ENCODE measurements at places on chromosomes 6 and 20.

GRCh38 chr6:47221565-47221964 lies 88.1 kb downstream of the TNFRSF21 start:
- DNase-seq = no peak

GRCh38 chr6:40671694-40672050 lies 84.5 kb upstream of the LRFN2 start:
- no peak for DNase-seq

- peak; percentile 92 for DNase-seq
These were observed 218.6 kb upstream of the ZFP64 start for GRCh38 chr20:52410182-52410647.

DNA sequence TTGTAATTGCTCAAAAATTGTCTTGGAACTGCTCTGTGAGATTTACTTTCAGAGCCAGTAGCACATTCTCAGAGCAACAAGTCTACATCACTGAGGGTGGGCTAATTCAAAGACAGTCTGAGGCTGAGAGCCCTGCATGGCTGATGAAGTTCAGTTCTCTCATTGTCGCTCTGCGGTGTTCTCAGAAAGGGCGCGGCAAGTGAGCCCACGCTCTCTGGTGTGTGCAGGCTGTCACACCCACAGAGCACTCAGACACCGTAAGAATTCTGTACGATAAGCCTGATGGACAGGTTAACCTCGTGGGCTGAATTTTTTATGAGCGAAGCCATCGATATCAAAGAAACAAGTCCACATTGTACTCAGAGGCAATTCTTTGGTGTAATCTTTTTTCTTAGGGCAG lies 557.8 kb downstream of the HACE1 start:
- no peak for DNase-seq

DNA sequence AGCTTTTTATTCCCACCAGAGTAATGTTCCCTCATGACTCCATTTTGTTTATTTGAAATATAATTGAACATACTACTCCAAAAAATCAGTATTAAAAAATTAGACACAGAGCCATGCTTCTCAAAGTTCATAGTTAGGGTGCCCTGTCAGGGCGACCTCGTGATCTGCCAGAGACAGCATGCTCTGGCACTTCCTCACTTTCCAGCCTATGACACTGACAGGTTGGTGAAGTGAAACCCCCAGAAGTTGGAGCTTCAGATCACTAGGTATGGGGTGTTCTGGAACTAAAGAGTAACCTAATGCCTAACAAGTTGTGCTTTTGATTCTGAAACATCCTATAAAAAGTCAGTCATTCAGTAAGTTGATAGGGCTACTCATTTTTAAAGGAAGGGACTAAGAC lies 93.0 kb downstream of the TBC1D7 start:
- DNase-seq = no peak

- peak; percentile 93 for DNase-seq
These were observed 378.9 kb upstream of the CITED2 start for GRCh38 chr6:139753198-139753861.

DNA sequence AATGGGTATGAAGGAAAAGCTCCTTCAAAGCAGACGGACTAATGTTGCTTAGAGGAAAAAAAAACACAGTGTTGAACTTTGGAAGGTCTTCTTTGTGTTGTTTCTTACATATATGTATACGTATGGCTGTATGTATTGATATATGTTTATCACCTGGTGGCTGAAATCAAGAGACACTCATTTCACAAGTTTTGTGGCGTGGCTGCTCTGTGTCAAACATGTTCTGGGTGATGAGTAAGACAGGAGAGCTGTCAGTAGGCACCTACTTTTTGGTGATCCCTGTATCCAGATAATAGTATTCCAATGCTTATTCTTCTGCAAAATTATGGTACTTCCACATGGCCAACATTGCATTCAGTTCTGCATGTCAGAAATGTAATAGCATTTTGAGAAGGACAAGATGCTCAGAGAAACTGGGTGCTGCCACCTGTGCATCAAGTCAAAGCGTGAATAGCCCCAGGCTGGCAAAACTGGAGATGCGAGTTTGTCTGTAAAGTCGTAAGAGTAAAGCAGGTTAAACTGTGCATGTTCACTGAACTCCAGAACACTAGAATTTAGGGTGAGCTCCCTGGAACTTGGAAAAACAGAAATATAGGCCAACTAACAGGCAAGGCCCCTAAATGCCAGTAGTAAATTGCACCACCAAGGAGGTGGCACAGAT lies 67.9 kb downstream of the ARMC2 start:
- no peak for DNase-seq

DNA sequence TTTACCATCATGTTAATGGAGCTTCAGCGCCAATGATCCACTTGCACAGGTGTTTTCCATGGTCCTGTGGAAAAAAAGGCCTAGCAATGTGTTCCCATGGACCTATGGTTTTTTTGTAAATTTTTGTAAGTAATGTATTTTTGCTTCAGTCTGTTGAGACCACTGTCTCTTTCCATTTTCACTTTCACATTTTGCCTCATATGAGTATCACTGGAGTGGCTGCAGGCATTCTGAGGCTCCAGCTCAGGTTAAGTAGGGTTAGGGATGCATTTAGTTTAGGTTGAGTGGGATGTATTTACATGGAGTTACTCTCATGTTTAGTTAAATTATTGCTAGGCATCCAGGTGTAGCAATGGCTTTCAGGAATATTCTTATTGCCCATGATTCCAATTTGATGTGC lies 19.2 kb upstream of the LMBRD1 start:
- DNase-seq = no peak

DNA sequence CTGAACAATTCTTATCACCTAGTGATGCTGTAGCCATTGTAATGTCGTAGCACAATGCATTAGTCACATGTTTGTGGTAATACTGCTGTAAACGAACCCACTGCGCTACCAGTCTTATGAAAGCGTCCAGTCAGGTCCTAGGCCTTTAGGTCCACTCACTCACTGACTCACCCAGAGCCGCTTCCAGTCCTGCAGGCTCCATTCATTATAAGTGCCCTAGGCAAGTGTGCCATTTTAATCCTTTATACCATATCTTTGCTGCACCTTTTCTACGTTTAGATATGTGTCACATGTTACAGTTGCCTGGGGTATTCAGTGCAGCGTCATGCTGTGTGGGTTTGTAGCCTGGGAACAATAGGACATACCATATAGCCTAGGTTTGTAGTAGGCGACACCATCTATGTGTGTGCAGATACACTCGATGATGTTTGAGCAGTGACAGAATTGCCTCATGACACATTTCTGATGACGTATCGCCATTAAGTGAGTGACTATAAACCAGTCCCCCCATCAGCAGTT lies 15.4 kb downstream of the IGF2R start:
- no peak for DNase-seq

- no peak for DNase-seq
These were observed 588 bp upstream of the NCOA3 start for GRCh38 chr20:47501116-47501481.

DNA sequence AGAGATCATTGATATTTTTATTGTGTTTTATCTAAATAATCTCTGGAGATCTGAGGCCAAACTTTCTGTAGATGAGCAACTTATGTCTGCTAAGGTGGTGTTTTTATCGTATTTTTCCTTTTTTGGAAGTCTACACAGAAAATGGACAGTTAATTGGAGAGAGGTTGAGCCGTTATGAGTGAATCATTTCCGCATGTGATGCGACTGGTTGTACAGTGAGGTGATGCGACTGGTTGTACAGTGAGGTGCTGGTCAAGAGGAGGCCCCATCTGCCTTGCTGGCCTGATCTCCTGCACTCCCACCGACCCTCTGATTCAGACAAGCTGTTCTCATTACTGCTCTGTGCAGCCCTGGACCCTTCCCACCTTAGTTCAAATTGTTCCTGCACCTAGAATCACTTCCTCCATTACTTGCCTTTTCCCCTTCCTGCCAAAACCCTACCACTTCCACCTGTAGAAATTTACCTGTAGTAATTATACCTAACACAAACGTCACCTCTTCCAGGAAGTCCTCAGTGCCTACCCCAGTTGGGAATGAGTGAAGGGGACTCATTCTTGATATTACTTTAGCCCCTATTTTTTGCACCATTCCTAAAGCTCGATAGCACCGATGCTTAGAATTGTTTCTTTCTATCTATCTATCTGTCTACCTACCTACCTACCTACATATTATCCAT lies 100.3 kb downstream of the ZDHHC14 start:
- DNase-seq = no peak

GRCh38 chr6:27866357-27867050 lies 45.7 kb downstream of the OR2B2 start:
- DNase-seq = peak; percentile 82

DNA sequence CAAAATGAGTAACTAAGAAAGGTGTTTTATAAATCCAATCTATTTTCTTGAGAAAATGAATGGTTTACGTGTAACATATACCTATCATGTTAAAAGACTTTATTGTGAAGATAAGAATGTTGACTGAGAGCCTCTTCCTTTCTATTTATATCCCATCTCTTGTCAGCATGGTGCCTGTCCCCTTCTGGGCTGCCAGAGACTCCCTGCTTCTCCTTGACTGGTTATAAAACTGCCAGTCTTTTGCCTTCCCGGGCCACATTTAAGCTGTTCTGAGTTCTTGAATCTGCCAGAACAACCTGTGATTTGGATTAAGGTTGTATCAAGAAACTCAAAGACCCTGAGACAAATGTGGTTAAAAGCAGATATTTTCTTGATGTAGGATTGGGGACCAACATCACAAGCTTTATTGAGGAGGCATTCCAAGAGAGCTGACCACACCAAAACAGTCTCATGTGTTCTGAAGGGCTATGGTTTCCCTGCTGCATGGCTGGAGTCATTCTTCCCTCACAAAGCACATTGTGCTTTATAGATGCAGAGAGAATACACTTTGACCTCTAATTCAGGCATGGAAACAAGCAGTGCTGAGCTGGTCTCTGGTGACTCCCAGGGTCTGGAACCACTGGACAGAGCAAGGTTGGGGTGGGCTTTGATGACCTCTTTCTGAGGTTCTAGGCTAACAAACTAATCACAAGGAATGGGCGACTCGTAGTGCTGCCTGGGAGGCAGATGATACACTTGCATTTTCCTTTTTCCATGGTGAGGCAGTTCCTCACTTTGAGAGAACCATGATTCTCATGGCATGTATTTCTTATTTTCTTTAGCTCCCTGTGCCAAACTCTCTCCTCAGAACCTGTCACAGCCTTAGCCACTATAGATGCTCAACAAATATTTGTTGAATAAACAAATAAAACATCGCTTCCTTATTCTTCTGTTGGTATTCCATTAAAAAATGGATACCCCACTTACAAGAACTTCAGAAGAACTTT lies 205.0 kb upstream of the PREP start:
- DNase-seq = no peak

DNA sequence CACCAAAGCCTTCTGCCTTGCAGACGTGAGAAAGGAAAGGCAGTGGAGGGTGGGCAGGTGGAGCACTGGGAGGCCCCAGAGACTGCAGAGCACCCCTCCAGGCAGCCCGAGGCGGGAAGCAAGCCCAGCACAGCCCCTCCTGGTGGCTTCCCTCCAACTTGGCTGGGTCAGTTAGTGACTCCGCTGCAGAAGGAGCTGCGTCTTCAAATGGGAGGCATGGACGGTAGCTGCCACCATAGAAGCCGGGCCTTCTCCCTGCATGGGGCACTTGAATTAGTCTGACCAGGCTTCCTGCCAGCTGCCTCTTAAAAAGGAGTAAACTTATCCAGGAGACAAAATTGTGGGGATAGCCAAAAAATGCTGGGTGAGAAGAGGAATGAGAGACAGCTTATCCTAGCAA lies 88.0 kb upstream of the RPS6KA2 start:
- DNase-seq = no peak

GRCh38 chr6:123420512-123420911 lies 216.2 kb downstream of the TRDN start:
- DNase-seq = no peak

- no peak for DNase-seq
These were observed 8.7 kb upstream of the DSP start for GRCh38 chr6:7532821-7533220.

DNA sequence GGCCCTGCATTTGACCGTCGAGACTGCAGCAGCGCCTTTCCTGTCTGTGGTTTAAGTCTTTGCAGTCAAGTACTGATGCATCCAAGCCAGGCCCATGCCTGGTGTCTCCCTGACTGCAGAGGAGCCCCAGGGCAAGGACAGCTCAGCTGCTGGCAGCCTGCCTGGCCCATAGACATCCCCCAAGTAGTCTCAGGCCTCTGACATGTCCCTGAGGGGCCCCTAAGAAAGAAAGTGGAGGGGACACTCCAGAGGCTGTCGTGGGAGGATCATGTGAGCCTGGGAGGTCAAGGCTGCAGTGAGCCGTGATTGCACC lies 18.0 kb downstream of the HRH3 start:
- no peak for DNase-seq

GRCh38 chr20:8470156-8470555 lies 338.1 kb downstream of the PLCB1 start:
- DNase-seq = peak; percentile 72

- DNase-seq = no peak
These were observed 817.1 kb downstream of the KIF16B start for GRCh38 chr20:15756002-15756753.

- peak; percentile 51 for DNase-seq
These were observed 149.1 kb downstream of the MTHFD1L start for GRCh38 chr6:151014404-151015100.

- DNase-seq = no peak
These were observed 299.1 kb downstream of the EPHA7 start for GRCh38 chr6:93120154-93120742.

DNA sequence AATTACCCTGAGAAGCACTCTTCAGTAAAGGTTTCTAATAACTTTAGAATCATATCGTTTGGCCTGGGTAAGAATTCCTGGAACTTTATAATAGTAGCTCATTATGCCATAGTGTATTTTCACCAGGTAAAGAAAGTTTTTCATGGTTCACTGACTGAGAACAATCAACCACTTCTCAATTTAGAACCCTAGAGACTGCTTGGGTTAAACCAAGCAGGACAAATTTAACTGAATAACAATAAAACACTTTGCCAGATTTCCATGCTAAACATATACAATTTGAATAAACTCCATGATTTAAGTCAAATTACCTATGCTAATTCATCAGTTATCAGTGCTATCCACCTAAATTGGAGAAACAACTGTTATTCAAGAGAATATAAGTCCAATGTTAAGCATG lies 99.4 kb downstream of the PLG start:
- DNase-seq = no peak

GRCh38 chr6:165439928-165440554 lies 130.6 kb upstream of the C6orf118 start:
- DNase-seq = peak; percentile 41

DNA sequence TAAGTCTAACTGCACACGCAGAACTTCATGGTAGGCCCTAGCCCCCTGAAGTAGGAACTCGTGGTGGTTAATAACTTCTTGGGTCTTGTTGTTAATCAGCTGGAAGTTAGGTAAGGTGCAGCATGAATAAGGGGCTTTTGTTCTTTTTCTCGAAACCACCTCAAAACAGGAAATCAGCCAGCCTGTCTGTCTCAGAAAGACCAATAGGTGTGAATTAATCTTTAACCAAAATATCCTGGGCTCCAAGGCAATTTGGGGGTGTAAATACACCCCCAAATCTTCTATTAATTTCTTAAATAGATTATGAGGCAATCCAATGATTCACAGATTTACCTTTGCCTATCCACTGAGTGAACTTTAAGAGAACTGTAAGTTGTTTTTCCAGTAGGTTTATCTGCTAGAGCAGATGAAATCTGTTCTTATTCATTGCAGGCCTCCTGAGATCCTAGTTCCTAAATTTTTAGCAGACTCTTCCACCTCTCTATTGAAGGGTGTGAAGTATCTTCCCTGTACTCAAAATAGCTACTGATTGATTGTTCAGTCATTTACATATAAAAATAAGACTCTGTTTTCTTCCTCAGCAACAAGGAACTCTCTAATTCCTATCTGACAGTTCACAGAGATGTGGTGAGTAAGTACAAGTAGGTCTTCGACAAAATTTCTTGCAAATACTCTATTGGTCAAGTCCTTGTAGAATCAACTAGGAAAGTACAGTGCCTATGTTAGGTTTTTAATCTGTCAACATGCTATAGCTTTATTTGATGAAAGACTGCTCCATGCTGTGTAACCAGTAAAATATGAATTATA lies 427.1 kb upstream of the NOX3 start:
- DNase-seq = peak; percentile 15
